ENCODE measurements at places on chromosomes 3 and 15.

DNA sequence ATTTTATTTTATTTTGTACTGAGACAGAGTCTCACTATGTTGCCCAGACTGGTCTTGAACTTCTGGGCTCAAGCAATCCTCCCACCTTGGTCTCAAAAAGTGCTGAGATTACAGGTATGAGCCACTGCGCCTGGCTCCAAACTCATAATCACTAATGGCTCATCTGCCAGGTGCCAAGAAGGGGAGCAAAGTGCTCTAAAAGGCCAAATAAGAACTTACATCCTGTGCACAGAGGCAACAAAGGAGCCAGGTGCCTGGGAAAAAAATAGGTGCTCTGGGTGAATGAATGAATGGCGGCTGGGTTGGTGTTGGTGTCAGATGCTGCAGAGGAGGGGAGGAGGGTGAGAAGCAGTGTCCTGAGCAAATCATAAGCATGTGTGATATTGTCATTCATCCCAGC is 25.9 kb upstream of the ADAMTS7 start:
- no peak for DNase-seq

GRCh38 chr3:42961633-42962032 is 17.5 kb upstream of the GASK1A start:
- DNase-seq: peak; percentile 51

DNA sequence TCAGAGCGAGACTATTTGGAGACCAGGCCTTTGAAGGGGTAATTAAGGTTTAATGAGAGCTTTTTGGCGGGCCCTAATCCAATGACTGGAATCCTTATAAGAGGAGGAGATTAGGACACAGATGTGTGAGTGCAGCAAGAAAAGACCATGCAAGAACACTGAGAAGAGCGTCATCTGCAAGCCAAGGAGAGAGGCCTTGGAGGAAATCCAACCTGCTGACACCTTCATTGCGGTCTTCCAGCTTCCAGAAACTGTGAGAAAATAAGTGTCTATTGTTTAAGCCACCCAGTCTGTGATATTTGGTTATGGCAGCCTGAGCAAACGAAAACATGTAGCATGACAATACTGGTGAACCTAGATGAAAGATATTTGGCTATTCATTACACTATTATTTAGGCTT is 23.0 kb upstream of the MUSTN1 start:
- DNase-seq: no peak

GRCh38 chr3:184117636-184118035 is 17.5 kb upstream of the EIF2B5 start:
- DNase-seq: no peak

GRCh38 chr3:183220828-183221227 is 32.2 kb upstream of the B3GNT5 start:
- no peak for DNase-seq

- DNase-seq: peak; percentile 52
Measured at GRCh38 chr3:114827495-114827894, 319.6 kb downstream of the ZBTB20 start.

GRCh38 chr3:53938645-53939044 is 47.0 kb upstream of the SELENOK start:
- DNase-seq: peak; percentile 41

GRCh38 chr3:175495331-175495730 is 636.2 kb downstream of the NAALADL2 start:
- no peak for DNase-seq

DNA sequence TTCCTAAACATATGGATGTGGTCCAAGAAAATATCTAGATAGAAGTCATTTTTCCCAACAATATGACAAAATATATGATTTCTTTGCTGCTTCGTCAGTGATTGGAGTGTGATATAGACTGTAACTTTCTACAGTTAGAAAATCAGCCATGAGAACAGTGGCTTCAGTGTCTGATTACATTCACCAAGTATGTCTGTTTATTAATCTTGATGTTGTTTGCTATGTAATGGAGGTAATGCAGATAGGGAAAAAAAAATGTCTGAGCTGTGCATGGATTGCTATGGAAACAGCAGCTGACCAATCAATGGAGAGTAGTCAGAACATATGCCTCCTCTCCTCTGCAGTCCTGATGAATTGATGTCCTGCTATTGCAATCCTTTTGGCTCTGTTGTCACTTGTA is 72.3 kb upstream of the GAP43 start:
- DNase-seq: no peak

- DNase-seq: peak; percentile 53
Measured at GRCh38 chr3:65778968-65779367, 259.8 kb downstream of the MAGI1 start.

DNA sequence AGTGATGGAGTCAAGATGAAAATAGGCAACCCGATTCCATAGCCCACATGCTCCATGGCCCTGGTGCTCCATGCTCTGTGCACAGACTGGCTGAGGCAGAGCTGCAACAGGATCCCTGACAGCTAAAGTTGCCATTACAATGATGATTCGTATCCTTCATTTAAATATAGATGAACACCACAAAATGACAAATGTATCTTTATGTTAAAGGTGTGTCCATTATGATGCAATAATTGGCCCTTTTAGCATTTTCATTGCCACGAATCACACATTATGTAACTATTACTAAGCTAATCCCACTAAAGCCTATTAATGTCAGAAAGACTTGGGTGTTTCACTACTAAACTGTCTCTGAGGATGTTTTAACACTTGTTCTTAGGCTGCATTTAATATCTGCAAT is 270.2 kb upstream of the THBS1 start:
- DNase-seq: no peak

DNA sequence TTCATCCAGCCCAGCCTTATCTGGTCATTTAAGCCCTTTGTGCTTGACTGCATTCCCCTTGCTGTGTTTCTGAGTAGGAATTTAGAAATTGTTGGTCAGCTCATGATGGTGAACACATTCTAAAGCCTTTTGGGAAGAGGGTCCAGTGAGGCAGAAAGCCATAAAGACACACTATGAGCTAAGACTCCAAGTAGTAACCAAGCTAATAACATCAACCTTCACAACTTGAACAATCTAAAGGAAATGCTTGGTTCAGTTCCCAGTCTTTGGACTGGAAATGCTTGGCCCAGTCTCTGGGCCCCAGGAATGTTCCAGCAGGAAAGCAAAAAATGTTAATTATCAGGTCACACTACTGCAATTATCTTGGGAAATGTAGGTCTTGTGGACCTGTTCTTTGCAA is 7.7 kb downstream of the PLSCR1 start:
- DNase-seq: peak; percentile 83

DNA sequence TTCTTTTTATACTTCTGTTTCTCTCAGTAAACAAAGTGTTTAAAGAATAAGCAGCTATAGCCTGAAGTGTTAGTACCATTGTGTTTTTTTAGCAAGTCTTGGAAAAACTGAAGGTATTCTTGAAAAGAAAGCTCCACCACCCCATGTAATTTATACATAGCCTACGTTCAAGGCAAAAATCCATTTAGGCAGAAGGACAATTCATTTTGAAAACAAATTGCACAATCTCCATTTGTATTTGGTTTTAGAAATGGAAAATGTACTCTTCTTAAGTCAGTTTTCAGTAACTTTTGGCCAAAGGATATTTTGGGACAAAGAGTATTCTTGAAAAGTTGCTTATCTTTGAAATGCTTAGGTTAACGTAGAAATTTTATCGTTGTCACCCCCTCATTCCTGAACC is 34.5 kb downstream of the PTPRG start:
- DNase-seq: no peak

GRCh38 chr3:165884518-165884917 is 47.3 kb upstream of the BCHE start:
- no peak for DNase-seq

DNA sequence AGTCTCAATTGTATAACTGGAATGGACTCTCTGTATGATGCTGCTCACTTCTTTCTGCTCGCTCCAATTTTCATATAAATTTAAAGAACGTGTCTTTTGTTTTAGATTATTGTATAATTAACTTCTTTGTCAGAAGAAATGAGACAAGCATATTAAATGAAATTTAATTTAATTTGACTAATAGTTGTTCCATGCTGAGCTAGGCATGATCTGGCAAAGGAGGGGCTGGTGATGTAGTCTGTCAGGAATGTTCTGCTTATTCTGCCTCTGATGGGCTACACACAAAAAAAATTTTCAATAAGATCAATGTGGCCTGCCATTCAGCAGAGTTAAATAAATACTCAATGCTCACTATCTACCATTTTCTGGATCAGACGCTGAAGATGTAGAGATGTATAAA is 208.4 kb upstream of the CD96 start:
- peak; percentile 45 for DNase-seq

GRCh38 chr3:187136936-187137335 is 2.4 kb downstream of the RPL39L start:
- DNase-seq: peak; percentile 35

DNA sequence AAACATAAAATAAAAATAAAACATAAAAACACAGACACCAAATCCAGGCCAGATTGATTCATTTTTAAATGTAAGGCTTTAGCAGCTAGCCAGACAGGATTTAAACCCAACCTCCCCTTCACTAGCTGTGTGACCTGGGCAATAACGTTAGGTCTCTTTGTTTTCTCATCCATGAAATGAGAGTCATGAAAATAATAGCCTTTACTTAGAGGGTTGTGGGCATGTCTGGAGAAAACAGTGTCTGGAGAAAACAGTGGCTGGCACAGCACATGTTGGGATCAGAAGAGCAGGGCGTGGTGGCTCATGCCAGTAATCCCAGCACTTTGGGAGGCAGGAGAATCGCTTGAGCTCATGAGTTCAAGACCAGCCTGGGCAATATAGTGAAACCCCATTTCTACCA is 1.9 kb upstream of the DPPA4 start:
- DNase-seq: no peak

DNA sequence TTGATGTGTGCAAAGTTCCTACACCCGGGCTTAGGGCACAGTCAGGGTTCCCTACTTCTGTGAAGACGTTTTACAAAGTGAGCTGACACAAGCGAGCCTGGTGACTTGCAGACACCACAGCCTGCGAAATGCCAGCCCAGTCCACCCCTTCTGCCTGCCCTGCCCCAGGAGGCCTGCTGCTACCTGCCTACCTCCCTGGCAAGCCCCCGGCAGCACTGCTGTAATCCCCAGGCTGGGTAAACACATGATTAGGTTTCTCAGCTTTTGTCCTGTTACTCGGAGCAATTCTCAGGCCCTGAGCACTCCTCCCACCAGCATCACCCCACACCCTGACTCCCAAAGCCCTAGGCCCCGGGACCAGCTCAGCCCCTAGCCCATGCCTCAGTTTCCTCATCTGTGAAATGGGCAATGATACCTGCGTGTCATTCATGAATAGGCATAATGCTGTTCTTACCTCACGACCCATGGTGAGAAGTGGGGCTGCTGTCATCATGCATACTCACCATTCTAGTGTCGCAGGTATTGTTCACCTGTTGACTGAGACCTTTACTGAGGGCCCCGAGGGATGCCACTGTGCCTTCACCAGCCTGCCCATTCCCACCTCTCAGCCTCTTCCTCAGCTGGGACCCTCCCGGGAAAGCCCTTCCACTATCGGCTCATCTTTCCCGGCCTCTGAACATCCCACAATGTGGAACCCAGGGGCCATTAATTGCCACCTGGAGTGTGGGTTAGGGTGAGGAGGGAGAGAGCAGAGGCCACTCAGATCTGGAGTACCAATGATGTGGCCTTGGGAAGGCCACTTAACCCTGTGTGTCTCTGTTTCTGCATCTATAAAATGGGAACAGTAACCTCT is 31.5 kb upstream of the SLC6A6 start:
- no peak for DNase-seq

- DNase-seq: peak; percentile 53
Measured at GRCh38 chr3:100796556-100796955, 87.3 kb downstream of the TFG start.

Measured in astrocyte of the spinal cord (primary cell).